ENCODE measurements at places on chromosomes 13 and 19. TPM values are rescaled to one million over a fixed set of nuclear protein-coding genes. Genes with fewer than 3 reads are reported as not detected.
A peak's percentile ranks its signal among the peaks of the same experiment; 100 is the strongest.

GRCh38 chr13:39034085-39034484 lies 3.8 kb downstream of the PROSER1 start:
- DNase-seq, result no peak

GRCh38 chr13:105573136-105573535 lies 962.3 kb downstream of the EFNB2 start:
- DNase-seq, result no peak

ZNF536 gene
- 2.2 TPM for total RNA-seq

- no peak for DNase-seq
These were observed 42.3 kb downstream of the DEDD2 start for GRCh38 chr19:42174958-42175734.

DNA sequence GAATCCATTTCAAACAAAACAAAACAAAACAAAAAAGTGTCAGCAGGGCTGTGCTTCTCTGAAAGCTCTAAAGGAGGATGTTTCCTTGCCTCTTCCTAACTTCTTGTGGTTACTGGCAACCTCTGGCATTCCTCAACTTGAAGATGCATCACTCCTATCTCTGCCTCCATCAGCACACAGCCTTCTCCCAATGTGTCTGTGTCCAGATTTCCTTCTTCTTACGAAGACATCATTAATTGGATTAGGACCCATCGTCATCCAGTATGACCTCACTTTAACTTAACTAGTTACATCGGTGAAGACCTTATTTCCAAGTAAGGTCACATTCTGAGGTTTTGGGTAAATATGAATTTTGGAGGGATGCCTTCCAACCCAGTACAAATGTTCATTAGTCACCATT lies 33.8 kb upstream of the GTF2F2 start:
- no peak for DNase-seq

GRCh38 chr19:7871437-7872305 lies 2.5 kb downstream of the PRR36 start:
- DNase-seq, result peak; percentile 91

GRK1 gene
- 0.11 TPM for total RNA-seq

KLK4 gene
- not detected for total RNA-seq

- DNase-seq, result no peak
These were observed 14.5 kb upstream of the MAP2K2 start for GRCh38 chr19:4138445-4138844.

- DNase-seq, result peak; percentile 89
These were observed at the start of gene SIGLEC9 for GRCh38 chr19:51124729-51125128. Gene SIGLEC9, plus strand, starts transcription at chr19:51124906. Its CDS starts 69 bp downstream, at chr19:51124975.

DNA sequence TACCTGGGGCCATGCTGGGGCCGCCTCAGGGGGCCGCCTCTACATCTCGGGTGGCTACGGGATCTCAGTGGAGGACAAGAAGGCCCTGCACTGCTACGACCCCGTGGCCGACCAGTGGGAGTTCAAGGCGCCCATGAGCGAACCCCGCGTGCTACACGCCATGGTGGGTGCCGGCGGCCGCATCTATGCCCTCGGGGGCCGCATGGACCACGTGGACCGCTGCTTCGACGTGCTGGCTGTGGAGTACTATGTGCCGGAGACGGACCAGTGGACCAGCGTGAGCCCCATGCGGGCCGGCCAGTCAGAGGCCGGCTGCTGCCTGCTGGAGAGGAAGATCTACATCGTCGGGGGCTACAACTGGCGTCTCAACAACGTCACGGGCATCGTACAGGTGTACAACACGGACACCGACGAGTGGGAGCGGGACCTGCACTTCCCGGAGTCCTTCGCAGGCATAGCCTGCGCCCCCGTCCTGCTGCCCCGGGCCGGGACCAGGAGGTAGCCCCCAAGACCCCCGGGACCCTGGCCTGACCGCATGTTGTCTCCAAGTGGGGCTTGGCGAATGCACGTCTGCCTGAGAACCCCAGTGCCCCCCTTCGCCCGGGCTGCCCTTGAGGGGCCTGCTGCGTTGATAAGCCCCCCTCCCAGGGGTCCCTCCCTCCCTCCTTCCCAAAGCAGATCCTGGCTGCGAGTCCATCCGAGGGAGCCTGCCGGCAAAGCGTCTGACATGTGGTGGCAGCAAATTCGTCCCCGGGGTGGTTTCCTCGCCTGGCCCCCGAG lies 14.5 kb upstream of the CRTC1 start:
- DNase-seq, result peak; percentile 69

PSG6 gene
- not detected for total RNA-seq

TEX26 gene
- total RNA-seq, result not detected

DNA sequence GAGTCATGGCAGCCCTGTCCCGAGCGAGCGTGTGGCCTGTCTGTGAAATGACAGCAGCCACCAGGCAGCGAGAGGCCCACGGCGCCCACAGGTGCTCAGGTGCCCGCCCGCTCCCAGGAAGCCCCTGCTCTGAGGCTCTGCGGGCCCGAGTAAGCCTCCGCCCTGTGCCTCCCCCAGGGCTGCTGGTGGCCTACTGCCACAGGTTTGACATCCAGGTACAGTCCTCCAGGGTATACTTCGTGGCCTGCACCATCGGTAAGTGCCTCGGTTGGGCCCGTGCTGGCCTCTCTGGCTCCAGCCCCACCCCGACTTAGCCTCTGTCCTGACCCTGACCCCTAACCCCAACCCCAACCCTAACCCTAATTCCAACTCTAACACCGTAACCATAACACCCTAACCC lies 15.0 kb upstream of the TMPRSS9 start:
- no peak for DNase-seq

- no peak for DNase-seq
These were observed 4.3 kb upstream of the VSTM2B start for GRCh38 chr19:29521291-29522075.

DNA sequence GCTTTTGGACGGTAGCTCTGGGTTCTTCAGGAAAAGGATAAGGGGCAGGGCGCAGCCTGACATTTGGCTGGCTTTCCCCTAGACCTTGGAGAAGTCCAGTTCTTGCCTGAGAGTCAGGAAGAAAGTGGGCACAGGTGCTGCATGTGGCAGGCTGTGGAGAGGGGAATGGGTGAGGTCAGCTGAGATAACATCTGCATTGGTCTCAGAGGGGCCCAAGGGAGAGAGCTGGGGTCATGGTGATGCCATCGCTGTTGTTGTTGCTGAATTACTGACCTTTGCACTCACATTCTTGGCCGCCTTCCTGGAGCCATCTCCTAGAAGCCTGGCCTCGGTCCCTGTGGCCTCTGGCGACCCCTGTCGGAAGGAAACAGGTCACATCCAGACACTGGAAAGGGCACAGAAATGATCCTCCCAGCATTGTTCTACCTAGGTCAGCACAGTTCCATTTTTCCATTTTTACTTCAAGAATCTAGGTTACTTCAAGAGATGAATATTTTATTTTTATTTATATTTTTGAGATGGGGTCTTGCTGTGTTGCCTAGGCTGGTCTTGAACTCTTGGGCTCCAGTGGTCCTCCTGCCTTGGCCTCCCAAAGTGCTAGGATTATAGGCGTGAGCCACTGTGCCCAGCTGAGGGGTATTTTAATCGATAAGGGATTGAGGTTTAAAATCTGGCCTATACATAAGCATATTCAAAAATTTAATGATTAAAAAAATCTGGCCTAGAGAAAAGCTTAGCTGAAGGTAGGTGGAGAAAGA lies 6.5 kb upstream of the LIPE start:
- DNase-seq, result peak; percentile 91

DNA sequence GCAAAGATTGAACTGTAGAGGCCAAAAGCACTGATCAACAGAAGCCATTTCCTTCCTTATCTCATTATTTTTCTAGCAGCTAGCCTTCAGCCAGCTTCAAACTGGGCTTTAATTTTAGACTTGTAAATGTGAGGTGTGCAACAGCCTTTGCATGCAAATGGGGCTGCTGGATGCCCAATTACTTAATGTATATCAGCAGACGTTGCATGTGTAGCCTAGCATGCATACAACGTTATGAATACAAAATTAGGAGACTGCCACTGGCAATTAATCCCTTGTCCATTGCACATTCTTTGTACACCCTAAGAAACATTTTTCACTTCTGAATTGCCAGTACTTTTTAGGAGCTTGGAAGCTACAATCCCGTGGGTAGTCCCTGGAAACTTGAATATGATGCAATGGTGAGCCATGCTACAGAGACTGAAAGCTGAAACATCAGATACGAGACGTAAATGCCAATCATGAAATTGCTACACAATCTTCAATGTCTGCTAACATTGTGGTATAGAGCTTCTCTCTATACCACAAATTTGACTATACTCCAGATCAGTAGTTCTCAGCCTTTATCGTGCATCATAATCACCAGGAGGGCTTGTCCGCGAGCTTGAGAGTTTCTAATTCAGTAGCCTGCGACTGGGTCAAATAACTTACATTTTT lies 20.2 kb downstream of the EPSTI1 start:
- no peak for DNase-seq

DNA sequence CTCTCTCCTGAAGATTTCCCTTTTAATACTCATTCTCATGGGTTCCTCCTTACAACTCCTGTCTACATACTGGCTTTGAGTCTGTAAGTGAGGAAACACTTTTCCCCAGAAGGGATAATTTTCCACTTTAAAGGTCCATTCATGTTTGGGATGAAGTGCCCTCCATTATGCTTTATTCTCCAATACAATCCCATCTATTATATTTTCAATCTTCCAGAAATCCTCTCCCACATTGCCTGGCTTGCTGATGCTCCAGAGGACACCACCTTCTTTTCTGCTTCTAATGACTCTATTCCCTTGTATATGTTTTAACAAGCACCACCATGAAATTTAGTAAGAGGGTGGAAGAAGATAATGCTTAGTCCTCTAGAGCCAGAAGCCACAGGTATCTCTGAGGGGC lies 92.7 kb upstream of the NBEA start:
- DNase-seq, result no peak

GRCh38 chr13:105509981-105510762 lies 1025.3 kb downstream of the EFNB2 start:
- no peak for DNase-seq

GRCh38 chr13:20891768-20892167 lies 10.8 kb downstream of the XPO4 start:
- no peak for DNase-seq

KCNK6 gene
- 7.2 TPM for total RNA-seq

HIPK4 gene
- not detected for total RNA-seq

MYADM gene
- total RNA-seq, result 141 TPM

DNA sequence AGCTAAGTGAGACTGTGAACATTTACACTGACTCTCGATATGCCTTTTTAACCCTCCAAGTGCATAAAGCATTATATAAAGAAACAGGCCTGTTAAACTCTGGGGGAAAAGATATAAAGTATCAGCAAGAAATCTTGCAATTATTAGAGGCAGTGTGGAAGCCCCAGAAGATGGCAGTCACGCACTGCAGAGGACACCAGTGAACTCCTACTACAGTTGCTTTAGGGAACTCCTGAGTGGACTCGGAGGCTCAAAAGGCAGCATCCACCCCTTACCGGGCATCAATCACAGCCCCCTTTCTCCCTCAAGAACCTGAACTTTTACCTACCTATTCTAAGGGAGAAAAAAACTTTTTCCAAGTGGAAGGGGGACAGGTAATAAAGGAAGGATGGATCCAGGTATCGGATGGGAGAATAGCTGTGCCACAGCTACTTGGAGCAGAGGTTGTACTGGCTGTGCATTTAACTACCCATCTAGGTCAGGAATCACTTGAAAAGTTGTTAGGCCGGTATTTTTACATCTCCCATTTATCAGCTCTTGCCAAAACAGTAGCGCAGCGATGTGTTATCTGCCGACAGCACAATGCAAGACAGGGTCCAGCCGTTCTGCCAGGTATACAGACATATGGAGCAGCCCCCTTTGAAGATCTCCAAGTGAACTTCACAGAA lies 80.1 kb downstream of the ZNF486 start:
- DNase-seq, result no peak

DNA sequence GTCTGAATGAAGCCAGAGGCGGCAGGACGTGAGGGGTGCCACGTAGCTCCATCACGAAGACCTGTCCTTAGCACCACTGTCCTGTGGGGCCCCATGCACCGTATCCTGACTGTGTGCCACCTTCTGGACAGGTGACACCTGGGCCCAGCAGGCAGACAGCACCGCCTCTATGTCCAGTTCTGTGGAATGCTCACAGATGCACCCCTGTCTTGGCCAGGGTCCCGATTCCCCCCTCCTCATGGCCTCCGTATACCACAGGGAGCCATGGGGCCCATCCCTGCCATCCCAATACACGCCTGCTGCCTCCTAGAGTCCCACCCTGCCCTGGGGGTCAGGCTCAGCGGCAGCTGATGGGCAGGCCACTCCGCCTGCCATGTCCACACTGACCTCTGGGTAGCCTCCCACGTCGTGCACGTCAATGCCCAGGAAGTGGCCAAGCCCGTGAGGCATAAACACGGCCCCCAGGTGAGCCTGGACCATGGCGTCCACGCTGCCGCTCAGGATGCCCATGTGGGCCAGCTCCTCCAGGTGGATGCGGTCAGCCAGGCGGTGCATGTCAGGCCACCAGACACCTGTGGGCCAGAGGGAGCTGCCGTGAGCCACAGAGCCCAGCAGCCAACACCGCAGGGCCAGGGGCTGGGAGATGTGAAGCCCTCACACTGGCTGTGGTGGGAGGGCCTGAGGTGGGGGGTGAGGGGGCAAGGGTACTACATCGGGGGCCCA lies 17.6 kb downstream of the CEBPG start:
- DNase-seq, result no peak

DNA sequence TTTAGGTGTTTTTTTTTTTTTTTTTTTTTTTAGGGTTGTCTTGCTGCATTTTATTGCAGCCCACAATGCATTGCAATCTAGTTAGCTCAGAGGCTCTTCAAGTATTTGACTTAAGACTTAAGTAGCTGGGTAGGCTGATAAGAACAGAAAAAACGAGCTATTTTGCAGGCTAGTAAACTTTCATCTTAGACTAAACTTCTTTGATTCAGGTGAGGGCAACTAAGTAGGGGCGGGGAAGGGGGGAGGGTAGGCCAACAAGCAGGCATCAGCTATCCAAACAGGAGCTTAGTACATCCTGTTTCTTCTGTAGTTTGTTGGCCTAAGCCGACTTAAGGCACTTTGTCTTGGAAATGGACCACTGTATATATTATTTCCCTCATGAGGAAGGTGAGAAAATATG lies 4.9 kb upstream of the TDRD3 start:
- no peak for DNase-seq

- DNase-seq, result no peak
These were observed 951 bp upstream of the POSTN start for GRCh38 chr13:37599519-37599918.

DNA sequence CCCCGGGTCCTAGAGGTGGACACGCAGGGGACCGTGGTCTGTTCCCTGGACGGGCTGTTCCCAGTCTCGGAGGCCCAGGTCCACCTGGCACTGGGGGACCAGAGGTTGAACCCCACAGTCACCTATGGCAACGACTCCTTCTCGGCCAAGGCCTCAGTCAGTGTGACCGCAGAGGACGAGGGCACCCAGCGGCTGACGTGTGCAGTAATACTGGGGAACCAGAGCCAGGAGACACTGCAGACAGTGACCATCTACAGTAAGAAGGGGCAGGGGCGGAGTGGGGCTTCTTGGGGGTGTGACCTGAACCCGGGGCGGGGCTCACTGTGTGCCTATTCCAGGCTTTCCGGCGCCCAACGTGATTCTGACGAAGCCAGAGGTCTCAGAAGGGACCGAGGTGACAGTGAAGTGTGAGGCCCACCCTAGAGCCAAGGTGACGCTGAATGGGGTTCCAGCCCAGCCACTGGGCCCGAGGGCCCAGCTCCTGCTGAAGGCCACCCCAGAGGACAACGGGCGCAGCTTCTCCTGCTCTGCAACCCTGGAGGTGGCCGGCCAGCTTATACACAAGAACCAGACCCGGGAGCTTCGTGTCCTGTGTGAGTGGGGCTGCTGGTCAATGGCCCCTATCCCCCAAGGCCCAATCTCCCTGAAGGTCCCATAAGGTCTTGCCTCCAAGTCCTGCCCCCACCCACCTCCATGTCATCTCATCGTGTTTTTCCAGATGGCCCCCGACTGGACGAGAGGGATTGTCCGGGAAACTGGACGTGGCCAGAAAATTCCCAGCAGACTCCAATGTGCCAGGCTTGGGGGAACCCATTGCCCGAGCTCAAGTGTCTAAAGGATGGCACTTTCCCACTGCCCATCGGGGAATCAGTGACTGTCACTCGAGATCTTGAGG lies 2.4 kb upstream of the ICAM4 start:
- peak; percentile 31 for DNase-seq

Measured in Right ventricle myocardium inferior (tissue), 1 donor.